ENCODE measurements at places on chromosomes 4 and X.

- no peak for DNase-seq
These were observed 42.4 kb upstream of the AGA start for GRCh38 chr4:177484613-177485021.

DNA sequence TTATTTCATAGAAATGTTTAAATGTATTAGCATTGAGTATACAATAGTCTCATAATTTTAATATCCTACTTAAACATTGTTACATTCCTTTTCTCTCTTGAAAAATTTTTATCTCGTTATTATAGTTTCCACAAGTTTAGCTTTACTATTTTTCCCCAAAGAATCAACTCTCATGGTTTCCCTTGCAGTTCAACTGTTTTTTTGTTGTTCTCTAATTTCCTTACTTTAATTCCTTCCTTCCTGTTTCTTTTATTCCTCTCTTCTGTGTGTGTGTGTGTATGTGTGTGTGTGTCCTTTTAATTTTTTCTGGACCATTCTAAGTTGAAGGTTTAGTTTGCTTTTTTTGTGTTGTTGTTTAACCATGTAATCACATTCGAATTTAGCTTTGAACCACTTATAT is 171.1 kb downstream of the GASK1B start:
- no peak for DNase-seq

- no peak for DNase-seq
These were observed 94.9 kb upstream of the ANKRD50 start for GRCh38 chr4:124807421-124807820.

DNA sequence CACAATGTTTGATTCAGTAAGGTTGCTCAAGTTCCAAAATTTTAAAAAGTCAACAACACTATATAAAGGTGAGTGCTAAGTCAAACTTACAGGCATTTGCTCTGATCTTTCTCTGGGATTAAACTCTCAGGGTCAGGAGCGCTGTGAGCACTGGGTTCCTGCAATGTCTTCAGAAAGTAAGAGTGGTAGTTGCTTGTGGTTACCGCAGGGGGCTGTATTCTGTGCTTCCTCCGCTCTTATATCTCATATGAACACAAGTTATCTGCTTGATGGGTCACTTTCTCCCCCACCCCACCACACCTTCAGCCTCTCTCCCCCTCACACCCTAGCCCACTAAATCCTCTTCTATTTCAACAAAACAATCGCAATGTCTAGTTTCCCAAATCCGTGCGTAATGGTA is 116.4 kb upstream of the IGSF1 start:
- DNase-seq = no peak

GRCh38 chr4:6290769-6291547 is 21.3 kb downstream of the WFS1 start:
- DNase-seq = peak; percentile 79

DNA sequence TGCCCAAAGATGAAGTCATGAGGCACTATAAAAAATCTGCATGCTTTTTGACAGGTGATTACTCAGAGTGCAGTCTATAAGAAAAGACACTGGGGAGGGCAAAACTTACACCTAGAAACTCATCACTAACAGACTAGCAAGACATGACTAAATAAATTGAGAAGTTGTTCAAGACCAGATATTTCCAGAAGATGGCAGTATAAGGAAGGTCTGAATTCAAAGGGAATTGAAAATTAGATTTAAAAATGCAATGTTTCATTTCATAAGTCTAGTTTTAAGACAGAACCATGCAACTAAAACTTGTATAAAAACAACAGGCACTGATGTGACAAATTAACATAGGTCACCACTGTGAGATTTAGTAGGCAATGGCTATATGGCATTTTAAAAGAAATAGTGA is 232.5 kb upstream of the POF1B start:
- no peak for DNase-seq

DNA sequence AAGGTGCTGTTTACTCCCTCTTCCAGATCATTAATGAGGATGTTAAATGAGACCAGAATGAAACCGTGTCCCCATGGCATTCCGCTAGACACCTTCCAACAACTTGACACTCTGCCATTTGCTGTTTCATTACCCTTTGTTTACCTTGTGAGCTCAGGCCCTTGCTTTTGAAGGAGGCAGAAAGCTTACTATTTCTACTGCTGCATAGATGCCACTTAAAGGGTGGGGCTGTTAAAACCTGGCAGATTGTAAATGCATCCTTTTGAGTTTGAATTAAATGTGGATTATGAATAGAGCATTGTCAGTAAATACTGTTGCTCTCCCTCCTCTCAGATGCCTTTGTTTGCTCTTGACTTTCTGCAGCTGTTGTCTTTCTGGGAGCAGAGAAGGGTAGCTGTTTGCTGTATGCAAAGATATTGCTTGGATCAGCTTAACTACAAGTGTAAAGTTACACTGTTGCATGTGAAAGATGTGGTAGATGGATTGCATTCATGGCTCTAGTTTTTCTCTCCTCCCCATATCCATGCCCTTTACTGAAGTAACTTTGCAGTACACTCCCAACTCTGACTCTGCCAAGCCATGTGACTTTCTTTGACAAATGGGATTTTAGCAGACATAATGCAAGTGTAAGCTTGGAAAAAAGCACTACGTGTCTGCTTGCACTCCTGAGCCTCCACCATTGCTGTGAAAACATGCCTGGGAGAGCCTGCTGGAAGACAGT is 75.0 kb upstream of the DHX15 start:
- DNase-seq = no peak

DNA sequence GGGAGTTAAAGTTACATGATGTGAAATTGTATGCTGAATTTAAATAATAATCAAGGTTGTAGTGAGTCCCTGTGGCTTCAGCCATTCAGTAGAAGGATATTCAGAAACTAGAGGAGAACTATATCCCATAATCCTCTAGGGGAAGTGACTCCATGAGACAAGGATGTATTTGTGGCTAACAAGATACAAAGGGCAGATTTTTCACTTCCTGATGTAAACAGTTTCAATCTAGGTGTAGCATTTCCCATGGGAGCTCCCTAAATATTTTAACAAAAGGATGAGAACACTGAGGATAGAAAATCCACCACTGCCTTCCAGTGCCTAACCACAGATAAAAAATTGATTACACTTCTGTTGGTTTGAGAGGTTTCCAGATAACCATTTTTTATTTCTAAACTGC is 435.4 kb upstream of the TENM3 start:
- no peak for DNase-seq

GRCh38 chrX:135484641-135485289 is 35.7 kb upstream of the INTS6L start:
- peak; percentile 6 for DNase-seq

DNA sequence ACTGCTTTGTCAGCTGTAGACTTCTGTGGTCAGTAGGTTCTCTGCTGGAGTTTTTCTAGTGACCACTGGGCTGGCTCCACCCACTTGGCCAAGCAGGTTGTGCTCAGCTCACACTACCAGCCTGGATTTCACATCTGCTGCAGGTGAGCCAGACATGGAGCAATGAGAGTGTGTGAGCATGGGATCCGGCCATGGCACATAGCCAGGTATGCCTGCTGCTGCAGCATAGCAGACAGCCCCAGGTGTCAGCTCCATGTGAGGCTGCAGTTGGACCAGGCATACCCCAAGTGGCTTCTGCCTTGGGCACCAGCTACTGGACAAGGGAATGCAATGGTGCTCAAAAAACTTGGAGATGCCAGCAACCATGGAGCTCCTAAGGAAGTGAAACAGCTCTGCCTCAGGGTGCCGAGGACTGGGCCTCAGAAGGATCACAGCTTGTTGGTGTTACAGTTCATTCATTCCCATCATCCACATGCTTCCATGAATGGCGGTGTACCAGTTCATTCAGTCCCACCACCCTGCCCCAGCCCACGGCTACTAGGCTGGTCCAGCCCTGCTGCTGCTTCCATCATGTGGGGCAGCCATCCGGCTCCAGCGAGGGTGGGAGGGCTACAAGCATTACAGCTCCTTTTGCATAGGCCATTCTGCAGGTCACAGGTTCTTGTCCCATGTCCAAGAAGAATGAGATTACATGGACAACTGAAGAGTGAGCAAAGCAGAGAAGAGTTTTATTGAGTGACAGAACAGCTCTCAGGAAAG is 389.1 kb upstream of the PCDH7 start:
- DNase-seq = no peak

DNA sequence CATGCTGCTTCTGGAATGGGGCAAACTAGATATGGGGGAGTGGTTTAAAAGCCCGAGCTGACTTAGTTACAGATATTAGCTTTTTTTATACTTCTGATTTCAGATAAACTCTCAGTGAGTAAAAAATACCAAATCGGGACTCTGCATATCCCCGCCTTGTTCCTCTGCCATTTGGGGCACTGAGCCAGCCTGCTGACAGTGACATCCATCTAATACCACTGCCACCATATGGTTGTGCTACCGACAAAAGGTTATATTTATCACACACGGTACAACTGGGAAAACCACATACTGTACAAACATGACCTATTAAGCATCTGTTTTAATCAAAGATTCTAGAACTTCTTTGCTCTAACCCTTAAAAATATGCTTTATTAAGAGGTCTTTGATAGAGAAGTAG is 78.7 kb downstream of the GALNT7 start:
- DNase-seq = no peak

GRCh38 chr4:53055716-53056403 is 193.7 kb downstream of the RASL11B start:
- no peak for DNase-seq

- no peak for DNase-seq
These were observed 47.4 kb downstream of the WWC2 start for GRCh38 chr4:183146478-183146877.
